Right renal cortex interstitium (tissue), 3 donors: ENCODE measurements at places on chromosomes 13 and 19. TPM values are rescaled to one million over a fixed set of nuclear protein-coding genes. Genes with fewer than 3 reads are reported as not detected.

DNA sequence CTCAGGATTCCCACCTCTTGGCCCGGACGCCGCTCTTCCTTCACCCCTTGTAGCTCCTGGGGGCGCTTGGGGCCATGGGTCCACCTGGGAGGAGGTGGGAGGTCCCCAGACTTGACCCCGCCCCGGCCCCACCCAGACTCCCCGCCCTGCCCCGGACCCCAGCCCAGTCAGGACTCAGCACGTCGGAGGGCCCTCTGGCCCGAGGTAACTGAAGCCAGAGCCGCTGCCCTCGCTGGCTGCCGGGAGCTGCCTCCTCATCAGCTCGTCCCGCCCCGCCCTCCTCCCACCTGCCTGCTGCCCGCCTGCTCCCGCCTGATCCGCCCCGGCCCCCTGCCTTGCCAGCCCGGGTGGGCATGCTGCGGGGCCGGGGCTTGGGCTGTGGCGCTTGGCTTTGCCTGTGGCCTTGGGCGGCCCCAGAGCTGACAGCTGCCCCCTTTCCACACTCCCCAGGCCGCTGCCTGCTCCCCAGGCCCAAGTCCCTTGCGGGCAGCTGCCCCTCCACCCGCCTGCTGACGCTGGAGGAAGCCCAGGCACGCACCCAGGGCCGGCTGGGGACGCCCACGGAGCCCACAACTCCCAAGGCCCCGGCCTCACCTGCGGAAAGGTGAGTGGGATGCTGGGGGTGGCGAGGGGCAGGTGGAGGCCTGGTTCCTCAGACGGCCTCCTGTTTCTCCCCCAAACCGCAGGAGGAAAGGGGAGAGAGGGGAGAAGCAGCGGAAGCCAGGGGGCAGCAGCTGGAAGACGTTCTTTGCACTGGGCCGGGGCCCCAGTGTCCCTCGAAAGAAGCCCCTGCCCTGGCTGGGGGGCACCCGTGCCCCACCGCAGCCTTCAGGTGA is 9.4 kb downstream of the ARHGAP33 start:
- DNase-seq, result no peak

DNA sequence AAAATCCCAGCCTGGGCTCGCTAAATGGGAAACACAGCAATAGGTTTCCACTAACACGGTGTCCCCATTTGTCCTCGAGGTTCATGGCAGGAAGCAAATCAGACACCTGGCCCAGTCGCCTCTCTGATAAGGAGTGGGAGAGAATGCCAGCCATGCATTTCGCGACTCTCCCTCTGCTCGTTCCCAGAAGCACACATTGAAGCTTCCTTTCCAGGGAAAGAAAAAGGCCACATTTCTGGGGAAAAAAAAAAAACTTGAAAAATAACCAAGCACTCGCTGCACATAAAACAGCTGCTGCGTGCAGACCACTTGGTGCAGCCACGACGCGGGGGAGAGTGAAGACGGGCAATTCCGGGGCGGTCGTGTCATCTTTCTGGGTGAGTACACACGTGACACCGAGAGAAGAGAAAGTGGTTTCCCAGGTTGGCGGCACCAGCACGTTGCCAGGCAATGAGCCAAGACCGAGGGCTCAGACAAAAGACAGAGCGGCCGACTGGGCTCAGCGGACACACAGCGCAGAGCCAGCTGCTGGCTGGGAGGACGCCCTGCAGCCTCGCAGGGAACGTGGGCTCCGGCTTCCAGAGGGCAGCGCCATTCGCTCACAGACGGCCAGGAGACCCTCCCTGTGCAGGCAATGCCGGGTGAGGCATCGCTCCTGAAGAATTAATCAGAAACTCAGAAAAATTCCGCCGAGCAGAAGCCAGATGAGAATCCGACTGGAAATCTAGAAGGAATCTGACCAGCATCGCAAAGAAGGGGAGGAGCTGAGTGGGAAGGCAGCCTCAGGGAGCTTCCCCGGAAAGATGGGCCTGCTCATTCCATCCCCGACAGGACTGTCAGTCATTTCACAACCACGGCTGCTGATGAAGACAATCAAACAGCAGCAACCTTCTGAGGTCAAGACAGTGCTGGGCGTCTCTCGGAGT is 83.2 kb upstream of the IRS2 start:
- peak; percentile 48 for DNase-seq

DNA sequence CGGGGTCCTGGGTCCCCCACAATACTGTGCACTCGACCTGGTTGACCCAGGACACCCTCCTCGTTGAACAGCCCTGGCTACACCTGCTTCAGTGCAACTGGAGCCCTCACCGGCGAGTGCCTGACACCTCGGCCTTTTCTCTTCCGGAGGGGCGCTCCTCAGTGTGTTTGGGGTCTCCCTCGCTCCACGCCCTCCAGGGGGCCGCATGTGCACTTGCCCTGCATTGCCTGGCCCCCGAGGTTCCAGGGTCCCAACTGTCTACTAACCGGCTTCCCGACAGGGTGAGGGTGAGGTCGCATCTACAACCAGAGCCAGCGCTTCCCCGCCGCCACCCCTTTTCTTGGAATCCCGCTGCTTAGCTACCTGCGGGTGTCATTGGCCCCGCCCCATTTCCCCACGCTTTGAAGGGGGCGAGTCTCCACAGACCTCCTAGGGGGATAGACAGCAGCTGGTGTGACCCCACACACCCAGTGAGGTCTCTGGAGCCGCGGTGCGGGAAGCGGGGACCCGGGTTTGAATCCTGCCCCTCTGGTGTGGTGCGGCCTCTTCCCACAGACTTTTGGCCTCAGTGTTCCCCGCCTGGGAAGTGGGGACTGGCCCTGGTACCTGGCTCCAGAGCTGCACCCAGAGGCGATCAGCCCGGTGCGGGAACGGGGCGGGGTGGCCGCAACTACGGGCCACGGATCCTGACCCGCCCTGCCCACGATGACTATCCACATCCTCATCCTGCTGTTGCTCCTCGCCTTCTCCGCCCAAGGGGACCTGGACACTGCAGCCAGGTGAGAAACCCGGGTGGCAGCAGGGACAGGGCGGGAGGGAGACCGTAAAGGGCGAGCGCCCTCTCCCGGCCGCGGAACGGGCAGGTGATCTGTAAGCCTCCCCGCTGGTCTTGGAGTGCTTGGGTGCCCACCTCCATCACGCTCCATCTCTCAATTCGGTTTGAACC is at the start of gene ADM5:
TSS of gene ADM5 (plus strand) at position 462 of the 946 bp plus-strand sequence. CDS start at position 706, 244 bp downstream.
- no peak for DNase-seq

GRCh38 chr19:45498411-45499195 is at the start of gene PPM1N:
Gene PPM1N, plus strand, starts transcription at chr19:45498443. Its CDS starts 30 bp downstream, at chr19:45498473.
- DNase-seq, result no peak

DNA sequence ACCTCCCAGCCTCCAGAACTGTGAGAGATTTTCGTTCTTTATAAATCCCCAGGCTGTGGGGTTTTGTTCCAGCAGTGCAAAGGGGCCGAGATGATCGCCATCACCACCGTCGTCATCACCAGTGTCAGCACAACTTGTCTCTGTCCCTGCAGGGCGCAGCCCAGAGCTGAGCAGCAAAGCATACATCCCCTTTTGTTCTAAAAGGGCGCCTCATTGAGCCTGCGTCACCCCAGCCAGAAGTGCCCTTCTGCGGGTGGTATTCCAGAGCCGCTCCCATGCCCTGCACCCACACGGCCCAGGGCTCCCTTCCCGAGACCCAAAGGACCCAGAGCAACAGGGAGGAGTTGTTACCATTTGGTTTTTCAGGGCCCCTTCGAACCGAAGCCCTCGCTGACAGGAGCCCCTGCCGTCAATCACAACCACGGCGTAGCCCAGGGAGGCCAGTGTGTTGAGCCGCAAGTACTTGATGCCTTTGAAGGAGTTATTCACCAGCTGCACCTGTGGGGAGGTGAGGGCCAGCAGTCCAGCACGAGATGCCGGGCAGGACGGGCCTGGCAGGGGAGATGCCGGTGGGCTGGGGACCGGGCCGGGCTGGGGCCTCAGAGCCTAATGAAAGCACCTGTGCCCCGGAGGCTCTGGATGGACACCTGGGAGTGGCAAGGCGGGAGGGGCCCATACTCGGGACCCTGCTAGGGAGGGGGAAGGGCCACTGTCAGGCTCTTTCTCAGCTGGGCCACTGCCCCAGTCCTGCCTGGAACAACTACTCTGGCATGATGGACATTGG is 14.4 kb upstream of the MYDGF start:
- DNase-seq, result no peak

DNA sequence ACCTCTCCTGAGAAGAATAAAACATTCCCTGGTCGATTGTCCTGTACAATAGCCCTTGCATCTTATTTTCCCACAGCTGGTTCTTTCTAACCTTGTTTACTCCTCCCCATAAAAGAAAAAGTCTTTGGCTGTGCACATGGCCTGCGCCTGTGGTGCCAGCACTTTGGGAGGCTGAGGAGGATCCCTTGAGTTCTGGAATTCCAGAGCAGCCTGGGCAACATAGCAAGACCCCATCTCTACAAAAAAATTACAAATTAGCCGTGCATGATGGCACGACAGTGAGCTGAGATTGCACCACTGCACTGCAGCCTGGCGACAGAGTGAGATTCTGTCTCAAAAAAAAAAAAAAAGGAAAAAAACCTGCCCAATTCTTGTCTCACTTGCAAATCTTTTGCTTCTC is 7.2 kb upstream of the NUP62 start:
- DNase-seq, result no peak

ZNF675 gene
- polyA plus RNA-seq, result 18.7 TPM
